Heart left ventricle (tissue), 16 donors: ENCODE measurements at places on chromosomes 1 and 21. TPM values are rescaled to one million over a fixed set of nuclear protein-coding genes. Genes with fewer than 3 reads are reported as not detected.

GRCh38 chr21:14438211-14438610 is 55.3 kb upstream of the HSPA13 start:
- no peak for DNase-seq
- H3K4me3 ChIP-seq: no peak overlapping the region
- H3K36me3 ChIP-seq: no peaks in the 10 kb centered on the region
- H3K27ac ChIP-seq: no peak overlapping the region
- no peaks in the 10 kb centered on the region for H3K27me3 ChIP-seq

DNA sequence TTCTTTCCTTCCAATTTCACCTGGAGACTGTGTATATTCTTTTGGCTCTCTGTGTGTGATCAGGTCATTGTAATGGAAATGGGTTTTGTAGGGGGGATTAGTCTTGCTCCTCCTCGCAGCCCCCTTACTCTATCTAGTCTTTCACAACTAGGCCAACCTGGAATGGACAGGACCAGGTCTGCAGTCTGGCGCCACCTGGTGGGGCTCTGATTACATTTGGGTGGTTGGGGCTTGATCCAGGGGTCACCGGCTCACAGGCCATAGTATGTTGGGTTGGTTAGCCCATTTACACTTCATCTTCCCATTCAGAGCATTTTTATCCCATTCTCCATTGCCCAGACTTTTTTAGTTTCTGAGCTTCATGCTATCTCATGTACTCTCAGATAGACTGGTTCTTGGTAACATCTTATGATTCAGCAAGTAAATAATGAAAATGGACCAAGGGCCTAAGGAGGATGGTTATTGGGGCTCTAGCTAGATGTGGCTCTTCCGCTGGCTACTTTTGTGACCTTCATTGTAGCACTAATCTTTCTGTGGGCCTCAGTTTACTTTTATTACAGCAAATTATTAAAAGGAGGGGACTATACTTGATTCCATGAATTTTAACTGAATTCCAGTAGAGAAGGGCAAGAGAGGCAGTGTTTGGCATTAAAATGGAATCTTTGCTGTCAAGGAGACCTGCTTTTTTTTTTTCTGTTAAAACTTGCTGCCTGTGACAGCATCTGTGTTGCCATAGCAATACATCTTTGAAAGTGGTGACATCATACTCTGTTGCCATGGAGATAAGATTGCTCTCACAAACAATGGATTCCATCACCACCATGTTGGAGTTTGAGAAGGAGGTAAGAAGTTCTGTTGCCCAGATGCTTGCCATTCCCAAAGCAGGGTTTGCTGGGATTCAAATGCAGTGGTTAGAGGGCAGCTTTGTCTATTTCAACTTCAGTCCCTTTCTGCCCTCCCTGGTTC is 150.1 kb downstream of the PLXNA2 start:
- no peak overlapping the region for H3K27ac ChIP-seq
- H3K27me3 ChIP-seq: no peaks in the 10 kb centered on the region
- peaks cover 14% of the 10 kb centered on the region for H3K4me1 ChIP-seq
- peak; percentile 71 for DNase-seq
- peaks cover 73% of the 10 kb centered on the region for H3K36me3 ChIP-seq

- H3K4me1 ChIP-seq: peaks cover 8% of the 10 kb centered on the region
- H3K27me3 ChIP-seq: peaks cover 45% of the 10 kb centered on the region
- DNase-seq: no peak
- H3K36me3 ChIP-seq: no peaks in the 10 kb centered on the region
- peak within 1 kb of the TSS; percentile 42 for H3K4me3 ChIP-seq
- no peak within 1 kb of the TSS for H3K27ac ChIP-seq
Measured at GRCh38 chr1:224615861-224616755, at the start of gene CNIH3. CNIH3 (plus strand) TSS chr1:224616317; CDS start chr1:224617175, 858 bp downstream.

Gene NHLH1
- total RNA-seq: not detected

DNA sequence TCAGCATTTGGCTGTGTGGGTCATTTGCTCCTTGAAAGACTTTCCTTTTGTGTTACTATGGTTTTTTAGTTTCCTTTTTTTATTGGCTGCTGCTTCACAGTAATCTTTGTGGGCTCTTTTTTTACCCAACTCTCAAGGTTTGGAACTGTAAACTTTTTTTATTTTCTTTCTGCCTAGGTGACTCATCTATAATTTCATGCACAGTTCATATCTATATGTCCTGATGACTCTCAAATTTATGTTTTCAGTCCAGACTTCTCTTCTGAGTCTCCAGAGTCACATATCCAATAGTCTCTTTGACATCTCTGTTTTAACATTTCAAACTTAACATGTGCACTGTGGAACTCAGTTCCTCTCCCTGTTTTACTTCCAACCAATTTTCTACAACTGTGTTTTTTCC is 83.4 kb downstream of the ATF6 start:
- no peak for DNase-seq
- no peaks in the 10 kb centered on the region for H3K27me3 ChIP-seq
- H3K27ac ChIP-seq: no peak overlapping the region
- peaks cover 61% of the 10 kb centered on the region for H3K36me3 ChIP-seq
- H3K4me1 ChIP-seq: peaks cover 10% of the 10 kb centered on the region
